ENCODE measurements at places on chromosomes 13 and 19.

DNA sequence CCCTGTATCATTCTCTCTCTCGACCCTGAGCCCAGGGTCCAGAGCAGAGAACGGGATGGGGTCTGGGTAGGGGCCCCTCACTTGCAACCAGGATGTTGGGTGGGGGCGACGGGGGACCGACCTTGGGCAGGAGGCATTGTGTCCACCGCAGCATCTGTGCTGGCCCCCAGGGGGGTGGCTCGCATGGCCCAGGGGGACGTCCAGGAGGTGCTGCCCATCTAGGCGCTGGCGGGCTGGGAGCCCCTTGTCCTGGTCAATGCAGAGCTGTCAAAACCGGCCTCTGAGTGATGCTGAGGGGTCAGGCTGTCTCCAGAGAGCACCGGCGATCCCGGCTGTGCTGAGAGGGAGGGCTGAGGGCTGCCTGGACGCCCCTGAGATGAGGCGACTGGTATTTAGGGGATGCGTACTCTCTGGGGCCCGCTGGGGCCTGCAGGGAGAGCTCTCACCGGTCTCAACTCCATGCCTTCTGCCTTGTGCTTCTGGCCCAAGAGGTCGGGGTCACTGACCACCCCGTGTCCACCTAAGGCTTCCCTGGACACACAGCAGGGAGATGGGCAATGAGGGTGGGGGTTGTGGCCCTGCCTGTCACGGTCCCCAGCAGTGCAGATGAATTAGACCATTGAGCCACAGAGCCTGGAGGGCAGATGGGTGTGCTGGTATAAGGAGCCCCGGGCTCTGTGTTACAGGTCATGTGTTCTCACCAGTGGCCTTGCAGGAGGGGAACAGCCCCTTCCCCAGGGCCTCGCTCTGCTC lies 8.6 kb downstream of the RPS9 start:
- DNase-seq, result no peak

GRCh38 chr19:45502111-45502510 lies 3.9 kb downstream of the PPM1N start:
- DNase-seq, result no peak

DNA sequence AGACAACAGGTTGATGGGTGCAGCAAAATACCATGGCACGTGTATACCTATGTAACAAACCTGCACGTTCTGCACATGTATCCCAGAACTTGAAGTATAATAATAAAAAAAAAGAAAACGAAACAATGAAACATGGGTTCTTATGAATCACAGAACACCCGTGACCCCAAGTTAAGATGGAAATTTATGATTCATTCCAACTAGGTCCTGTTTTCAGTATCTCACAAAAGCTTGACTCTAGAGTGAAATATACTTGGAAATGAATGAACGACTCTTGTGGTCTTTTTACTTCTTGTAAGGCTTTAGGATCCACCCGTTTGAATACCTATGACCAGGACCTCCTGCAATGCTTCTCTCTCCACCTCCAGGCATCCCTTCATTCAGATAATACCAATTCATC lies 3.5 kb upstream of the LILRB4 start:
- no peak for DNase-seq

DNA sequence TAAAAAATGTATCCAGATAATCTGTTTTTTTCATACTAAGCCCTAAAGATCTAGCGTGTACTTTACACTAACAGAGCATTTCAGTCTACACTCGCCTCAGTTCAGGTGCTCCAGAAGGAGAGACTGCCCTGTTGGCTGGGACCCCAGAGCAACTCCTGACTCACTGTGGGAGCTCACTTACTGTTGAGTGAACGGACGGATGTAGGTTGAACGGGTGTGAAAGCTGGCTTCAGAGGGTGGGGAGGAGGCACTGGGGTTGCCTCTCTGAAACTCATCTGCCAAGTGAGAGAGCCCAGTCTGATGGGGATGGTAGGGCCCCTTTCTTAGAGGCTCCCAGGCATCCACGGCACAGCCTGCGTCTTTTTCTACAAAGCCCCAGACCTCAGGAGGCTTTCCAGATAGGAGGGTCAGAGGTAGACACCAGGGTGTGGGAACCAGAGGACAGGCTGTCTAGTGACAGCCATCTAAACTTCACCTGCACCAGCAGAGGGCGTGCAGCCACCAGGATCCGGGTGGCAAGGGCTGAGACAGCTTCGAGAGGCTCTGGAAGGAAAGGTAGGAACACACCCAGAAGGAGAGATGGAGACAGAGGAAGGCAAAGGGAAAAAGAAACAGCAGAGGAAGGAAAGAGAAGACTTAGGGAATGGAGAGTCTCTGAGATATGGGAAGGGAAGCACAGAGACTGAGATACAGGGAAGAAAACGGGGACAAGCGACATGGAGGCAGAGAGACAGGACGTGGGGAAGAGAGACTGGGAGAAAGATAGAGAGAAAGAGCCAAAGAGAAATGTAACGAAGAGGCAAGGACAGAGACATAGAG lies 3.7 kb downstream of the KASH5 start:
- peak; percentile 87 for DNase-seq

- no peak for DNase-seq
These were observed 20.4 kb downstream of the STARD13 start for GRCh38 chr13:33265133-33265532.

DNA sequence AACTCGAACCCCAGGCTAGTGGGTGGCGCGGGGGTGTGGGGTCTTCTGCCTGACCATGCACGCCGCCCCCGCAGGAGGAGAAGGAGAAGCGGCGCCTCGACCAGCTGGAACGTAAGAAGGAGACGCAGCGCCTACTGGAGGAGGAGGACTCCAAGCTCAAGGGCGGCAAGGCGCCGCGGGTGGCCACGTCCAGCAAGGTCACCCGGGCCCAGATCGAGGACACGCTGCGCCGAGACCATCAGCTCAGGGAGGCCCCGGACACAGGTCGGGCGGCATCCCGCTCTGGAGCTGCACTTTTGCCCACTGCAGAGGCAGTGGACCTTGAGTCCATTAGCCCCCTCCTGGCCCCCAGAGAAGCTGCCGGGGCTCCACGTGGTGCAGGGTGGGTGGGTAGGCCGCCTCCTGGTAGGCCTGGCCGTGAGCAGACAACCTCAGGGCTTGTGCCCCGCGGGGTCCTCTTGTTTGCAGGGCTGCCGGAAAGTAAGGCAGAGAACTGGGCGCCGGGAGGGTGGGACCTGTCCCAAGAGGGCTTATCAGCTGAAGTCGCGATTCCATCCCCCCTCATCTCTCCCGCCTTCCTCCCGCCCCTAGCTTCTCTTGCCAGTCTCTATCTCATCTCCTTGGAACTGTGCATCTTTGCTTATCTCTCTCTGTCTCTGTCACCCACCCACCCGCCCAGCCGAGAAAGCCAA lies 9.9 kb downstream of the CCDC124 start:
- DNase-seq, result no peak

DNA sequence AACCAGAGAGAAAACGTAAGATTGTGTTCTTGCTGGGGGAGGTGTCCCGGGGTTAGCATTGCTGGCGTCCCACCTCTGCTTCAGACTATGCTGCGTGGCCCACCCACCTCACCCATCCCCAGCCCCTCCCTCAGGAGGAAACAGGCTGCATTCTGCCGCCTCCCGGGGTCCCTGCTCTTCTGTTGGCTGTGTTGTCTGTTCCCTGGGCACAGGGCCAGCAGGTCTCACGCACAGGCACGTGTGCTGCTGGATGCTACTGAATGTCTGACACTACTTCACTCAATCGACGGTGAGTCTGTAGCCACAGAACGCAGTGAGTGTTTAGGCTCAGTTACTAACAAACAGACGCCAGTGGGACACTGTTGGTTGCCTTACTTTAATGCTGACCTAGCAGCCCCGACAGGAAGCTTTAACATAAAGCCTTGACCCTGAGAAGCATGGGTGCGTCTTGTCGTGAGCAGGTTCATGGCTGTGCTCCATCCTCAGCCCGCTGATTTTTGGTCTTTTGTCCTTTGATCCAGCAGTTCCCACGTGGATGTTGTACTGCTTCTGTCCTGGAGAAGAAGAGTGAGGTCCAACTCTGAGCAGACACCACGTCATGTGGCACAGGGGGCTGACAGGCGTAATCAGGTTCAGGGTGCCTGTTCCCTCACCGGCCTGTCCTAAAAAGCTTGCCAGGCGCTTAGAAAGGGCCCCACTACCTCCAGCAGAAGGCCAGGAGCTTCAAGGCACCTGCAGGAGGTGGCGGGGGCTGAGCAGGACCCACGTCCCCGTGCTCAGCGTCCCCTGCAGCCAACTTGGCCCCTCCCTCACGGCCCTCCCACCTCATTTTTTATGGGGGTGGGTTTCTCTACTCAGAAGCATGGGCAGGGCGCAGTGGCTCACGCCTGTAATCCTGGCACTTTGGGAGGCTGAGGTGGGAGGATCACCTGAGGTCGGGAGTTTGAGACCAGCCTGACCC lies 26.0 kb downstream of the NAXD start:
- no peak for DNase-seq

DNA sequence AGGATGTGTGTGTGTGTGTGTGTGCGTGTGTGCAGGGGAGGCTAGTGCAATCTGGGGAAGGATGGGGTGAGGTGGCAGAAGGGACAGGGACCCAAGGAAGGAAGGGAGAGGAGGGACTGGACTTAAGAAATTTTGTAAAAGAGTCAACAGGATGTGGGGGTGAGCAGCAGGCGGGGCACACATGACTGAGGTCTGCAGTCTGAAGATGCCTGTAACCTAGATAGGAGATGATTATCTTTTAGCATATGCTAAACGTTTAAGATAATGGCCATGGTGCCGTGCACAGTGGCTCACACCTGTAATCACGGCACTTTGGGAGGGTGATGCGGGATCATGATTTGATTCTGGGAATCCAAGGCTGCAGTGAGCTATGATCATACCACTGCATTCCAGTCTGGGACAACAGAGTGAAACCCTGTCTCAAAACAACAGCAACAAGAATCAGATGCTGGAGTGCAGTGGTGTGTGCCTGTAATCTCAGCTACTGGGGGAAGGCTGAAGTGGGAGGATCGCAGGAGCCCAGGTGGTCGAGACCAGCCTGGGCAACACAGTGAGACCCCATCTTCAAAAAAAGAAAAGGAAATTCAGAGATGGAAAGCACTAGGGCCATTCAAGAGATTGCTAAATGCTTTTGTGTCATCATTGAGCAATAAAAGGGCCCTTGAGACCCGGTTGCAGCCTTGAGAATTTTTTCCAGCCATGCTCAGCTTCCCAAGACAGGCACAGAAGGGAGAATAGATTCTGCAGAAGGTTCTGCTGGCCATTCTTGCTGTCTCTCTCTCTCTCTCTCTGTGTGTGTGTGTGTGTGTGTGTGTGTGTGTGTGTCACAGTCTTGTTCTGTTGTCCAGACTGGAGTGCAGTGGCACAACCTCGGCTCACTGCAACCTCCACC lies 3.8 kb upstream of the ZNF414 start:
- peak; percentile 79 for DNase-seq

- no peak for DNase-seq
These were observed 9.4 kb downstream of the USHBP1 start for GRCh38 chr19:17255150-17255621.

GRCh38 chr19:17948931-17949930 lies 16.4 kb downstream of the CCDC124 start:
- DNase-seq, result peak; percentile 45

DNA sequence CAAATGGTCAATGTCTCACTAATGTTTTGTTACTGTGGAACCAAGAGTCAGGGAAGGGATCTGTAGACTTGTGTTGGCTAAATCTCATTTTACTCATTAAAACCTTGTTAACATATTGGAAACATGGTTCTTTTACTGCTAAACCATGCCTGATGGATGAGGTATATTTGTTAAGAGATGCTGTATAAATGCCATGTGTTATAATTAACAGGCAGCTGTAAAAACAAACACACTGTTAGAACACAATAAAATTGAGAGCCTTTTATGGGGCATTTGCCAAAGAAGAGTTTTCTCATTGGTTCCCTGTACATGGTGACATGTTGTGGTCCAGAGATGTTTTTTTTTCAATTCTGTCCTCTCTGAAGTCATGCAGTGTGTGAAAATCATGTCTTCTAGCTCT lies 121.9 kb downstream of the ESD start:
- DNase-seq, result no peak

- DNase-seq, result no peak
These were observed 31.0 kb downstream of the CRYL1 start for GRCh38 chr13:20494656-20495055.

DNA sequence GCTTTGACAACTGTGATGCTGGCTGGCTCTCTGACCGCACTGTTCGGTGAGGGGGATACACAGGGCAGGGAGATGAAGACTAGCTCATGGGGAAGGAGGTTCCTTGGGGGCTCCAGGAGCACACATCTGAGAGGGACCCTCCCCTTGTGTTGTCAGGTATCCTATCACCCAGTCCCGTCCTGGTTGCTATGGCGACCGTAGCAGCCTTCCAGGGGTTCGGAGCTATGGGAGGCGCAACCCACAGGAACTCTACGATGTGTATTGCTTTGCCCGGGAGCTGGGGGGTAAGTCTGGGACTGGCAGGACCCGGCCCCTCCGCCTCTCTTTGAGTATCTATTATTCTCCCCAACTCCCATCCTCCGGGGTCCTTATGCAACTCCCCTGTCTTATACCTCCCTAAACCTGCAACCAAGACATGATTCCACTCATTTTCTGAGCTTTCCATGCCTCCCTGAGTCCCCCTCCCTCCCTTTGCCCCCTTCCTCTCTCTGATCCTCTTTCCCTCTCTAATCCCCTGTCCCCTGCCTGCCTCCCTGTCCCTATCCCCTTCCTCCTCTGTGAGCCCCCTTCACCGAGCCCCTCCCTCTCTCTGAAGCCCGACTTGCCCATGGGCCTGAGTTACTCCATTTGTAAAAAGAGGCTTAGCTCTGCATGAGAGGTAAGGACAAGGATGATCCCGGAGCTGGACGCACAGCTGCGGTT lies 12.5 kb downstream of the NCAN start:
- no peak for DNase-seq

DNA sequence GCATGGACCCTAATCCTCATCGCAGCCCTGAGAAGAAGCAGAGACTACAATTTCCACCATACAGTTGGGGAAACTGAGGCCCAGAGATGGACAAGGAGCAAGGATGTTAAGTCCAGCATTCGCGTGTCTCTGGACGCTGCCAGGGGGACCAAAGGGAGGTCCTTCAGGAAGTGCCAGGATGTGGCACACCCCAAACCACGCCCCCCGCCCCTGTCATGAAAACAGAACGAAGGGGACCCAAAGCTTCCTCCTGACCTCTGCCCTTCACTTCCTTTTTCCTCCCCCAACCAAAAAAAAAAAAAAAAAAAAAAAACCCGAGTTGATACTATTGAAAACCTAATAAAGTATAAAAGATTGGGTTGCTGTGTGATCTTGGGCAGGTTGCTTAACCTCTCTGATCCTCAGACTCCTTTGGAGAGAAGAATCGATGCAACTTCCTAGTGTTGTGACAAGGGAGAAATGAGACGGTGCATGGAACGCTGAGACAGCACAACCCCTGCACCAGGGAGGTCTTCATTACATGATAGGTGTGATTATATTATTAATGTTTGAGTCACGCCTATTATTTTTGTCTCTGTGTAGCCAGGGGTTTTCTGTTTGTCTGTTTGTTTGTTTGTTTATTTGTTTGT lies 2.7 kb upstream of the ZBTB7A start:
- peak; percentile 84 for DNase-seq

- DNase-seq, result no peak
These were observed 39.1 kb upstream of the MTIF3 start for GRCh38 chr13:27489456-27489855.
